ENCODE measurements at places on chromosomes 2 and 18. TPM values are rescaled to one million over a fixed set of nuclear protein-coding genes. Genes with fewer than 3 reads are reported as not detected.

GRCh38 chr2:64554117-64554516 lies 30.0 kb downstream of the AFTPH start:
- no peaks in the 10 kb centered on the region for H3K36me3 ChIP-seq
- no peak overlapping the region for H3K4me3 ChIP-seq
- H3K4me1 ChIP-seq = no peaks in the 10 kb centered on the region
- no peak overlapping the region for H3K27ac ChIP-seq
- no peaks in the 10 kb centered on the region for H3K27me3 ChIP-seq
- DNase-seq = no peak

DNA sequence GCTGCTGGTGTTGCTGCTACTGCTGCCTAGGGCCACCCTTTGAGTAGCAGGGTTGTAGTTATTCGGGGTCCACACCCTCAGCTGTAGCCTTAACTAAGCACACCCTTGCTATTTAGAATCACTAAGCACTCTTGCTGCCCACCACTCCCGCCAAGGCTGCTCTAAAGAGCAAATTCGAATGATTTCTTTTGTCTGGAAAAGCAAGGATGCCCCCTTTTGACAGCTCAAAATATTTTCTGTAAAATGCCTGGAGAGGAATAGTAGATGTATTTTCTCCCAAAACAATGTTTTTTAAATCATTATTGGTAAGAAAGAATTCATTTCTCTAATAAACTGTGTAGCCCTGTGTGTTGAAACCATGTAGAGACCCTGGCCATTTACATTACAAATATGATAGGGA lies 80.8 kb upstream of the PAPOLG start:
- no peaks in the 10 kb centered on the region for H3K27me3 ChIP-seq
- H3K4me3 ChIP-seq = no peak overlapping the region
- H3K36me3 ChIP-seq = no peaks in the 10 kb centered on the region
- no peak for DNase-seq

Gene RNU2-63P
- 2.3 TPM for total RNA-seq

Gene IFIH1
- 21.1 TPM for total RNA-seq

DNA sequence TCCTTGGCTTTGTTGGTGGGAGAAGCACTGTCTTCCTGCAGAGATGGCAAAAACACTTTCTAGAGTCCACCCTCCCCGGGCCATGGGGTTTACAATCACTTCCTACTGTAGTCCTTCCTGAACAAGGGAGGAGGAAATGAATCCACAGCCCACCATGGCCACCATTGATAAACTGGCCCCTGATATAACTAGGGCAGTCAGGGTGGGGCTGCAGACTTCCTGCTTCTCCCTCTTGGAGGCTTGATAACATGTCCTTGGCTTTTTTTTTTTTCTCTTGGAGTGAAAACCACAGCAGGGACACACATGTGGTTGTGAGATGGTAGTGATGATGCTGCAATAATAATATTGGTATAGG lies 437.8 kb downstream of the ZNF521 start:
- no peaks in the 10 kb centered on the region for H3K4me1 ChIP-seq
- DNase-seq = no peak
- no peaks in the 10 kb centered on the region for H3K27me3 ChIP-seq
- no peak overlapping the region for H3K27ac ChIP-seq
- no peaks in the 10 kb centered on the region for H3K36me3 ChIP-seq

Gene SLC19A3
- 6.4 TPM for total RNA-seq

Gene SLC25A52
- not detected for total RNA-seq

DNA sequence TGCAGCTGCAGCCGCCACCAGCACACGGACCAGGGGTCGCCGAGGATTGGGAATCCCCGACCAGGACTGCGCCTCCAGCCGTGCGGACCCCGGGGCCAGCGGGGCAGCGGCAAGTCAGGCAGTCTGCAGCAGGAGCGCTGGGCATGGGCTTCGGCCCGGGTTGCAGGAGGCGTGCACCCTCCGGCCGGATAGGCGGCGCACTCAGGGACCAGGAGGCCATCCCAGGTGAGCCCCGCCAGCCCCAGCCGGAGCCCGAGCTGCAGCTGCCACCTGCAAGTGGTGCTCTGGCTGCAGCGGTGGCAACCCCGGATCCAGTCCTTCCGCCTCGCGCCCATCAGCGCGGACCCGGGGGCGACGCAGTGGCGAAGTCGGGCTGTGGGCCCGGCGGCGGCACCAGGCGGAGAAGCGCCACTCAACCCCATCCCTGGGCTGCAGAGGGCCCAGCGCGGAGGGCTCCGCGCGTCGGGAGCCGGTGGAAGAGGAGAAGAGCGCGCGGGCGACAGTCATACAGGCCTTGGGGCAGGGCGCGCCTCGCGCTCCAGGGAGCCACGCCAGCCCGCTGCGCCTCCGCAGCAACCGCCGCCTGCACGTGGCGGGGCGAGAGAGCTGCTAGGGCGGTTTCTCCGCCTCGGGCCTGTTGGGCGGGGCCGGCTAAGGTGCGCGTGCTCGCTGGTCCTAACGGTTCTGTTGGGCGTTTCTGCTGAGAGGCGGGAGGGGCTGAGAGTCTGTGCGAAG lies 73.8 kb downstream of the RPIA start:
- peak; percentile 75 for DNase-seq
- no peaks in the 10 kb centered on the region for H3K36me3 ChIP-seq
- peak overlapping the region; percentile 11 for H3K4me3 ChIP-seq

Data from colonic mucosa (tissue), 4 donors.